Right ventricle myocardium superior (tissue), 1 donor: ENCODE measurements at places on chromosomes 5 and 9.
A peak's percentile ranks its signal among the peaks of the same experiment; 100 is the strongest.

GRCh38 chr9:20570756-20571155 lies 51.5 kb downstream of the MLLT3 start:
- no peak for DNase-seq

GRCh38 chr5:142856269-142856782 lies 86.1 kb downstream of the ARHGAP26 start:
- DNase-seq: no peak

GRCh38 chr5:148454576-148454975 lies 70.8 kb downstream of the FBXO38 start:
- DNase-seq: peak; percentile 44

DNA sequence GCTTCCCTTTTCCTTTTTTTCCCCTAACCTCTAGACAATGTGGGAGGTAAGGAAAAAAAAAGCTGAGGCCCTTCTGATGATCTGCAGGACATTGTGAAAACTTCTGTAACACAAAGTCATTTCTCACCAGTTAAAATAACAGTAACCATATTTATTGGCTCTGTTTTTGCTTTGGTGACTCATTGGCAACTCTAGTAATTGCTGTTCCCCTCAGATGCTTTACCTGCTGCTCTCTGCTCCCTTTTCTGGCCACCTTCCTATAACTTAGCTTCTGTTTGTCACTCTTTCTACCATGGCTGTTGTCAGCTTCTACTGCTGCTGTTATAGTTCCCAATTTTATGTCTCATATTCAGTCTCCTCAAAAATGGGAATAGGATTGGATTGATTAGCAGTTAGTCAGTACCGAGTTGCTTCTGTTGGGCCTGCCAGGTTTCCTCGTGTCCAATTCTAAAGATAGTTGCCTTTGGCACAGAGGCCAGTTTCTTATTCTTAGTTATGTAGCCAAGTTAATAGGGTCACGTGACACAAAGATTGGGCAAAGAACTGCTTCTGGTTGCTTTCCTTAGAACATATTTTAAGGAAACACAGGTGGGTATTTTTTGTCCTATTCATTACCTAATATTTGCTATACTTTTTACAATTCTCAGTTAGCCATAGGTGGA lies 16.8 kb downstream of the SCAMP1 start:
- DNase-seq: no peak

GRCh38 chr5:178774866-178775539 lies 44.5 kb upstream of the ZNF354A start:
- no peak for DNase-seq

- DNase-seq: no peak
These were observed 7.6 kb downstream of the SPACA9 start for GRCh38 chr9:132886334-132886725.

DNA sequence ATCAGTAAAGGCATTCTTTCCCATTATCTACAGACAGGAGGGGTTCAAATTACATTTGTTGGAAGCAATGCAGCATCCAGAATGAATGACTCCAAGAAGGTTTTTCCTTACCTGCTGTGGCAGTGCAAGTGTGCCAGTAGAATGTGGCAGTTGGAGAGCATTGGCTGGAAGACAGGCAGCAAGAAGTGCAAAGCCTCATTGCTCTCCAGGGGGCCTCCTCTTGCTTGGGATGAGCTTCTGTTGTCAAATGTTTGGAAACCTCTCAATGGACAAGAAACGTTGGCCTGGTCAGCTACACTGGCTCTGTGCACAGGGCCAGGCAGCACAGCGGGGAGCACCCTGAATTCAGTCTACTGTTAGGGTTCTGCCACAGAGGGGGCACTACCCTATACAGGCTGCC lies 226.6 kb downstream of the ADCY2 start:
- no peak for DNase-seq

DNA sequence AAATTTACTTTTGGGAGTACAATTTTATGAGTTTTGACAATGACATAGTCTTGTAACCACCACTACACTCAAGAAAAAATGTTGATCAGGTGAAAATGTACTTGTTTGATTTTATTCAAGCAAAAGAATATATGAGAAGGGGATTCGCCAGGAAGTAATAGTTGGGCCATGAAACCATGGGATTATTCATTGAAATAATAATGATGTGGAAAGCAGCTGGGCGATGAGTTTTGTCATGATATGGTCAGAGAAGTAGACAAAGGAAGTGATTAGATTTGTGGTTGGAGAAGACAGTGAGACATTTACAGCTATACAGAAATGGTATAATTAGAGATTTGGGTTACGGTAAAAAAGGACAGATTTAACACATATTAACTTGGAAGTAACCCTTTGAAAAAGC lies 11.2 kb downstream of the HMGCR start:
- no peak for DNase-seq

- no peak for DNase-seq
These were observed 86.4 kb upstream of the CDH6 start for GRCh38 chr5:31107091-31107518.

GRCh38 chr9:82675605-82676004 lies 387.3 kb downstream of the RASEF start:
- DNase-seq: no peak

DNA sequence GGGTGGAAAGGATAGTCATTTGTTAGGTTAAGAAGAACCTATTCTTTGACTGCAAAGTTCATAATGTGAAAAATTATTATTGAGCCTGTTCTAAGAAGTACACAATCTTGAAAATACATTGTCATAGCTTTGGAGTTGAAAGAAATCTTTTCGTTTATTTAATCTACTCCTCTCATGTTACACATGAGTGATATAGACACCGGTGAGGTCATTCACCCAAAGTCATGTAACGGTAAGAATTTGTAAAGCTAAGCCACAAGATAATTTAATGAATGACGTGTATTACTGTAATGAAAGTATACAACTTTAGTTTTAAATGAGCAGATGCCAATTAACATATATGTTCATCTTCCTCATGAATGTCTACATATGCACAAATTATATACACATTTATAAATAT lies 284.1 kb upstream of the PDE4D start:
- DNase-seq: no peak

GRCh38 chr5:97657239-97657638 lies 474.2 kb upstream of the RIOK2 start:
- DNase-seq: no peak

DNA sequence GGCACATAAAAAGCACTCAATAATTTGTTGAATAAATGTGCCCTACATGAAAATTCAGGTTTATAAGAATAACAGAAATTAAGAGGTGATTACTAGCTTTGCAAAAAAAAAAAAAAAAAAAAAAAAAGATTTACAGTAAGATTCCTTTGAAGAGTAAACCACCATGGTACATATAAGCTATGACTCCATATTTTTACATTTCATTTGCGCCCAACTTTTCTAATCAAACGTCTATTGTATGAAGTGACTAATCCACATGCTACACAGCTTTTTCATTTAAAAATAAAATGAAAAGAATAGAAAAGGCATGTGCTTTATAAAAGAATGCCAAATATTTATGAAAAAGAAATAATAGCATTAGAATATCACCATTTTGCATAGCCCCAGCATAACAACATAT lies at the start of gene PLAC8L1:
Gene PLAC8L1, minus strand, starts transcription at position 101 of the 400 bp plus-strand sequence. CDS start 1,266 bp downstream, outside the sequence.
- no peak for DNase-seq

DNA sequence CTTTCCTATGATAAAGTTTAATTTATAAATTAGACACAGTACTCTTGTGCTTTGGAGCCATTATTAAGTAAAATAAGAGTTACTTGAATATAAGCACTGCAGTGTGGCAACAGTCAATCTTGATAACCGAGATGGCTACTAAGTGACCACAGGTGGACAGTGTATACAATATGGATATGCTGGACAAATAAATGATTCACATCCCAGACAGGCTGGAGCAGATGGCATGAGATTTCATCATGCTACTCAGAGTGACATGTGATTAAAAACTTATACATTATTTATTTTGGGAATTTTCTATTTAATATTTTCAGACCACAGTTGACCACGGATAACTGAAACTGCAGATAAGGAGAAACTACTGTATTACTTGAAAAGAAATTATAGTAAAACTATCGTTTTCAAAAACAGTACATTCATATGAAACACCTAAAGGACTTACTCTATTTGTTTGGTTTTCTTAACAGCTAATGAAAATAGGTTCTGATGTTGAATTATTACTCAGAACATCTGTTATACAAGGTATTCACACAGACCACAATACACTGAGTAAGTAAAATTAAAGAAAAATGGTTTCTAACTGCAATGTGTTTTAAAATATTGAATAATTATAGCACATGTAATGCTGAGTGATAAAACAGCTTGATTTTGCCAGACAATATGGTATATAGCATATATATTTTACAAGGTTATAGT lies 16.0 kb downstream of the LYRM7 start:
- DNase-seq: no peak

DNA sequence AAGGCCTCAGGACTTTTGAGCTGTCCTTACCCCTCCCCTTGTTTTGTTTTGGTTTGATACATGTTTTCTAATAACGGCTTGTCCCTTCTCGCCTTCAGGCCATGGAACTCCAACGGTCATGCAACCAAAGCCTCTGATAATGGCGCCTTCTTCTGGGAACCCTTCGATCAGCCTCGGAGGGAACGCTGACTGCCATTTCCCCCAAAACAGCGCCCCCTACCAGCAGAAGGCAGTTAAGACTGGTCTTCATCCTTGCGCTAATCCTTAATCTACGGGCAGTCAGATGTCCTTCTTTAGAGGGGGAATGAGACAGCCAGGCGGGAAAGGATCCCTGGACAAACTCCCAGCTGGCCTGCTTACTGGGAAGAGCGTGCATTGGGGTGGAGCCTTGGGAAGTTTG lies 276.6 kb downstream of the ICE1 start:
- DNase-seq: no peak

- no peak for DNase-seq
These were observed 411.8 kb downstream of the CDH10 start for GRCh38 chr5:24232929-24233498.

- DNase-seq: no peak
These were observed 16.4 kb upstream of the SMIM15 start for GRCh38 chr5:61178702-61179101.

- DNase-seq: no peak
These were observed 36.0 kb upstream of the GLIPR2 start for GRCh38 chr9:36100532-36100931.

GRCh38 chr9:25212361-25212760 lies 465.9 kb downstream of the TUSC1 start:
- DNase-seq: no peak

DNA sequence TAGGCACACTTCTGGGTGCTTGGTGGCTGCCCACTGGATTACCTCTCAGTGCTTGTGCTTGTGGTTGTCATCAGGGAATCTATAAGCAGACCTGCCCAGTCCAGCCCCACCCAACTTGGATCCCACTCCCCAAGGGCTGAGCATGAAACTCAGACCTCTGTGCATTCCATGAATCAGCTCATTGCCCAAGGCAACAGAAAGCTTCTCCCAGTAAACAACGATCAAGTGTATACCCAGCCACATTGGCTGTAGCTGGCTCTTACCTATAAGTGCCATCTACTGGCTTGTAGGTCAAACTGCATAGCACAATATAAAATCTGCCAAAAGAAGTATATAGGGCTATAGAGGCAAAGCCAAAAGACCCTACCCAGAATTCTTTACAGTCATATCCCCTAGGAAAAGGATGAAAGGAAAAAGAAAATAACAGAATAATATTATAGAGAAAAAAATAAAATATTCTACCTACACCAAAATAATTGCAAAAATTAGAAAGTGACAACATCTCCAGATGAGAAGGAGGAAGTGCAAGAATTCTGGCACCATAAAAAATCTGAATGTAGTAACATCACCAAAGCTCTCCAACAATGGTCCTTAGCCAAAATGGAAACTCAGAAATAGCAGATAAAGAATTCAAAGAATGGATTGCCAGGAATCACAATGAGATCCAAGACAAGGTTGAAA lies 321.0 kb upstream of the TRPC7 start:
- DNase-seq: no peak

DNA sequence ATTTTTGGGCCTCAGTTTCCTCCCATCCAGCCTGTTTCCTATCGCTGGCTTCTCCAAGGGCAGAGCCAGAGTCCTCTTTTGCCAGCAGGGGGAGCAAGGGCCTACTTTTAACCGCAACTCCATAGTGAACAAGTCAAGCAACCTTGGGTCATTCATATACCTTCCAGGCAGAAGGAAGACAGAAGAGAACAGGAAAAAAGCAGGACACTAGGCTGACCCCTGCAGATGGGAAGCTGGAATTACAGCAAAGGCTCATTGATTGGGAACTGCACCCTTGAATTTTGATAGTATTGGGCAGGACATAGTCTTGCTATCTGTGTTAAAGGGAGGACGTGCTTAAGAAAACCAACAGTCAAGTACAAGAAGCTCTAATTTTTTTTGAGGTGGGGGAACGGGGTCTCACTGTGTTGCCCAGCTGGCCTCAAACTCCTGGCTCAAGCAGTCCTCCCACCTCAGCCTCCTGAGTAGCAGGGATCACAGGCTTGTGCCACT lies 30.1 kb downstream of the QRFP start:
- no peak for DNase-seq

DNA sequence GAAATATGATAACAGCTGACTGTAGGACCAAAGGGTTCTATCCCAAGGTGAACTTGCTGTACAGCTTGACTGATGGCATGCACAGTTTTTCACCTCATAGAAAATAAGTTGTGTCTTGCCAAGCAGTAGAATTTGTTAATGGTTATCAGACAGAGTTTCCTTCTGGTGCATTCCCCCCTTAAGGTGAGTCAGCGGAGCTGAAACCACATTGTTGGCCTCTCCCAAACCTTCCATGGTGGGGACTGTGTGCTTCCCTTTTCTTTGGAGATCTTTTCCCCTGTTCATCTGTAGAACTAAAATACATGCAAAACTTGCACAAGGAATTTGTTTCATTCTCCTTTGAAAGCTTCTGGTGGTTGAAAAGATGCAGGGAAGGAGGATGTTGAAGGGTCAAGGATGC lies 179.8 kb downstream of the FGF1 start:
- DNase-seq: no peak

GRCh38 chr5:132074091-132074771 lies 642 bp downstream of the CSF2 start:
- DNase-seq: no peak

DNA sequence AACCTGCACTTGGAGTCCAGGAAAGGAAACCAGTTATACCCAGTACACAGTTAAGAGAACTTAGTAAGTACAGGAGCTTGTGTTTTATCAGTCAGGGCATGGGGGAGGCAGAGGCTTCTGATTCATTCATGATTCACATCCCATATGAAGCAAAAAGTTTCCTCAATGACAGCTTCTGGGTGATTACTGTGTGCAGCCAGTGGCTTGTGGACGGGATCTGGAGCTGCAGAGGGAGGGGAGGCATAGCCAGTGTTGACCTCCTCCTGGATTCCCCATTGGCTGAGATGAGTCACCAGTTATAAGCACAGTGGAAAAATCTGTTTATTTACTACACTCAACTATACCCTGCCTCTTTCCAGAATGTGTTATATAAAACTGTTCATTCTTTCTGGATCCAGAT lies 17.7 kb downstream of the IL31RA start:
- DNase-seq: no peak

GRCh38 chr9:11871852-11872251 lies 821.3 kb upstream of the TYRP1 start:
- no peak for DNase-seq

- peak; percentile 48 for DNase-seq
These were observed 46.4 kb downstream of the ANXA2R start for GRCh38 chr5:42993516-42994245.

- DNase-seq: no peak
These were observed 34.3 kb downstream of the EXOC3 start for GRCh38 chr5:477247-477646.

GRCh38 chr5:58460002-58460731 lies at the start of gene PLK2:
Gene PLK2, minus strand, starts transcription at chr5:58460086. Its CDS starts 127 bp downstream, at chr5:58459959.
- peak; percentile 97 for DNase-seq

- no peak for DNase-seq
These were observed 252.9 kb downstream of the PJA2 start for GRCh38 chr5:109156885-109157284.

GRCh38 chr9:34954225-34954624 lies 3.9 kb upstream of the PHF24 start:
- no peak for DNase-seq

- DNase-seq: no peak
These were observed 365.1 kb downstream of the ENC1 start for GRCh38 chr5:74275171-74275992.
